ENCODE measurements at places on chromosomes 6 and 20.

GRCh38 chr6:88047510-88048150, at the start of gene SPACA1:
TSS of gene SPACA1 (plus strand) at chr6:88047841. CDS start at chr6:88047906, 65 bp downstream.
- DNase-seq, result no peak

GRCh38 chr6:86203044-86203443, 560.4 kb upstream of the SYNCRIP start:
- DNase-seq, result no peak

DNA sequence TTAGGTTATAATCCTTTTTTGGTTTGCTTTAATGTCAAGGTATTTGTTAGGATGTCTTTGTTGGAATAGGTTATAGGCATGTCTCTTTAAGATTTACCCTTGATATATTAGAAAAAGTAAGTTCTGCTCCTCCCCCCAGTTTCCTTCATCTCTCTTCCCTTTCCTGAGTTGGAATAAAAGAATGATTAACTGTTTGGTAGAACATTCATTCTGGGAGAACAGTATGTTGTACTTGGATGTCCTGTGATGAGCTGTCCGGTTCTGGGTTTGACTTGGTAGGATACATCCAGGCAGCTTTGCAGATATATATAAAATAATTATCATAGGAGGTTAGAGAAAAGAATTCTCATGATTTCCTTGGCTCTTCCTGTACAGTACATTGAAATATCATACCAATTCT, 199.6 kb upstream of the RREB1 start:
- DNase-seq, result no peak

- DNase-seq, result no peak
These were observed 77.1 kb downstream of the SHLD1 start for GRCh38 chr20:5827098-5827853.

DNA sequence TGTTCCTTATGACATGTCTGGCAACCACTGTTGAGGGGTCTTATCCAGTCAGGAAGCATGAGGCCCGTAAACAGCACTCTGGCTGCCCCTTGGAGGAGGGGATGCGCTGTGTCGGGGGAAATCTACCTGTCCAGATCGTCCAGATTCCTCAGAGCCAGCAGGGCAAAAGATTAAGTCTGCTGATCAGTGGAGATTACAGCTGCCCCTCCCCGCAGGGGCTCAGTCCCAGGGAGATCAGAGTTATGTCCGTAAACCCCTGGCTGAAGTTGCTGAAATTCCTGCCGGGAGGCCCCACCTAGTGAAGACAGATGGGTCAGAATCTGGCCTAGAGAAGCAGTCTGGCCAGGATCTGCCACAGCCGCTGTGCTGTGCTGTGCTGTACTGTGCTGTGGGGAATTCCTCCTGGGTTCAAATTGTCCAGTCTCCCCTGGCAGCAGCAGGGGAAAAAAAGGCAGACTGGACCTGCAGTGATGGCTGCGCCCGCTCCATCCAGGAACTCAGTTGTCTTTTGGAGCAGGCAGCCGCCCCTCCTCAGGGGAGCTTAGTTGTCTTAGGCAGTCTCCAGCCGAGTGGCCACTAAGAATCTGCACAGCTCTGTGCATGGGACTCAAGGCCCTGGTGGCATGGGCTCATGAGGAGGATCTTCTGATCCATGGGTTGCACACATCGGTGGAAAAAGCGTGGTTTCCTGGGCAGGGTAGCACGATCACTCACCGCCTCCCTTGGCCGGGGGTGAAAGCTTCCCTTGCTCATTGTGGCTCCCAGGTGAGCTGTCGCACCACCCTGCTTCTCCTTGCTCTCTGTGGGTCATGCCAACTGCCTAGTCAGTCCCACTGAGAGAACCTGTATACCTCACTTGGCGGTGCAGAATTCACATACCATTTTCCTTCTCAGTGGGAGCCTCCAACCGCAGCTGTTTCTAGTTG, 1368.8 kb upstream of the ADGRB3 start:
- DNase-seq, result no peak

- no peak for DNase-seq
These were observed 38.0 kb downstream of the CST8 start for GRCh38 chr20:23528867-23529431.

- DNase-seq, result no peak
These were observed 78.7 kb upstream of the AFDN start for GRCh38 chr6:167748046-167748445.

DNA sequence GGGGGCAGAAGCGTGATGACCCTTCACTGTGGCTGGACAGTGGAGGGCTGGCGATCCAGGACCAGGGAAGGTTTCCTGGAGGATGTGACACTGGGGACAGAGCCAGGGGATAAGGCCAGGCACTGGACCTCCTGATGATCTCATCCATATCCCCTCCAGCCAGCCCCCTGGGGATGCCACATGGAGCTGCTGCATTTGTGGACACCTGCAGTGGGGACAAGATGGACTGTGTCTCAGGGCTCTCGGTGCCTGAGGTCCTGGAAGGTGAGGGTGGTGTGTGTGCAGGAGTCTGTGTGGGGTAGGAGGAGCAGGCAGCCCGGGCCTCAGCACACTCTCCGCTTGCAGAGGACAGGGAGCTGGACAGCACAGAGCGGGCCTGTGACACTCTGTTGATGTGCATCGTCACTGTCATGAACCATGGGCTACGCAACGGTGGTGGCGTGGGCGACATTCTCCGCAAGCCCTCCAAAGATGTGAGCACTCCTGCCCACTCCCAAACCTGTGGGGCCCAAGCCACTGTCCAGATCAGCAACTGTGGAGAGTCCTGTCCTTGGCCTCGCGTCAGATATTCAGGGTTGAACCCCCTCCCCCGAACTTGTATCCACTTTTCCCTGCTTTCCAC, 19.9 kb downstream of the UQCC2 start:
- DNase-seq, result no peak

DNA sequence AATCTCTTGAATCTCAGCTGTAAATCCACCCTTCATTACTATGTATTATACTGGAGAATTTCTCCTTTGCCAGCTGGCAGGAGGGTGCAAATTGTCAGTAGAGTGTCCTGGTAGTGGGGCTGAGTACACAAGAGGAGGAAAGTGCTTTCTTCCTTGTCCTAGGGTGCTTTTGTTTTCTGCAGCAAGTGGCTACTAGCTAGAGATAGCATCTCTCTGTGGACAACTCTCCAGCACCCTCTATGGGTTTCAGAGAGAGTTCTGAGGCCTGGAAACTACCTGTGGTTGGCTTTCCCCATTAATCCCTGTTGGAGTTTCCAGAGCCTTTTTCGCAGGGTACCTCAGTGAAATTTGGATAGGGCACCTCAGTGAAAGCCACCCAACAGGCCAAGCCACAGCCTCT, 422.5 kb upstream of the RGS17 start:
- DNase-seq, result peak; percentile 90

- DNase-seq, result no peak
These were observed 9.0 kb downstream of the LRP11 start for GRCh38 chr6:149855040-149855654.

DNA sequence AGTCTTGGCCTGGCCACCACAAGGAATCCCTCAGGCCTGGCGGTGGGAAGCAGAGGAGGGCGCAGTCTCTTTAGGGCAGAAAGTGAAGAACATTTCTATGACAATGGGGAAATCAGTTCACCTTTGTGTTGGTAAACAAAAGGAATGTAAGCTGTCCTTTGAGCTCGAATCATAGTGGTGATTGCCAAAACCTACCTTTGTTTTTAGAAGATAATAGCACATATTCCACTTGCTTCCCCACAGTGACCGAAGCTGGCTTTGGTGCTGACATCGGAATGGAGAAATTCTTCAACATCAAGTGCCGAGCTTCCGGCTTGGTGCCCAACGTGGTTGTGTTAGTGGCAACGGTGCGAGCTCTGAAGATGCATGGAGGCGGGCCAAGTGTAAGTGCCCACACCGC, 144.1 kb downstream of the MTHFD1L start:
- DNase-seq, result no peak

DNA sequence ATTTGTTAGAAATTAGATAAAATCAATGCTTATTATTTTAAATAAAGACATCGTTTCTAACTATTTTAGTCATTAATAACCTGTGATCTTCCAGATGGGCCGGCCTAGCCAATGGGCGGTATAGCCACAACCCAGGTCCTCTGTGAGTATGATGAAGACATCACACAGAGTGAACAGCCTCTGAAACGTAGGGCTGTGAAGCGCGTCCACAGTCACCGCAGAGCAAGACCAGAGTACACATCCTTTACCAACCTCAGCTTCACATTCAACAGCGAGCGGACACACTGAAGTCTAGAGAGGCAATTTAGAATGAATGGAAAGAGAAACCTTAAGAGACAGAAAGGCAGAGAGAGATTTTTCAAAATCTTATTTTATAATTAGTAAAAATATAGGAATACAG, 125.0 kb upstream of the RPS6KA2 start:
- no peak for DNase-seq

- peak; percentile 44 for DNase-seq
These were observed 46.1 kb downstream of the RAB44 start for GRCh38 chr6:36743538-36744303.

- DNase-seq, result no peak
These were observed 227.4 kb downstream of the TMEM200A start for GRCh38 chr6:130593200-130593599.

- peak; percentile 91 for DNase-seq
These were observed 89.7 kb downstream of the TCP11 start for GRCh38 chr6:35051396-35051795.

DNA sequence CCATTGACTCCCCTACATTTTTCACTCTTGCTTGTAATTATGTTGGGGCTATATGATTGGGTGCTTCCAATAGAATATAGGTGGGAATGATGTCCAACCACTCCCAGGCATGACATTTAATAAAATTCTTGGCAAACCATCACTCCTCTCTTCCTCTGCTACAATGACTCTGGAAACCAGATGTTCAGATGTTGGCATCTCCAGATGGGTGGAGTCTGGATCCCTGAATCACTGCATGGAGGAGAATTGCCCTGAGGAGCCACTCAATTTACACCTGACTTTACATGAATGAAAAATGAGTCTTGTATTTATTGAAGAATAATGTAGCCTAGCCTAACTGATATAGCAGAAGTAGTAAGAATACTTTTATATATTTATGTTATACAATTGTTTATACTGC, 306.7 kb upstream of the SUPT3H start:
- no peak for DNase-seq

- DNase-seq, result no peak
These were observed 25.7 kb upstream of the AAR2 start for GRCh38 chr20:36210436-36211021.

- DNase-seq, result no peak
These were observed 79.9 kb downstream of the CEBPB start for GRCh38 chr20:50270569-50270968.

- DNase-seq, result no peak
These were observed 144.3 kb upstream of the MLN start for GRCh38 chr6:33947916-33948594.

DNA sequence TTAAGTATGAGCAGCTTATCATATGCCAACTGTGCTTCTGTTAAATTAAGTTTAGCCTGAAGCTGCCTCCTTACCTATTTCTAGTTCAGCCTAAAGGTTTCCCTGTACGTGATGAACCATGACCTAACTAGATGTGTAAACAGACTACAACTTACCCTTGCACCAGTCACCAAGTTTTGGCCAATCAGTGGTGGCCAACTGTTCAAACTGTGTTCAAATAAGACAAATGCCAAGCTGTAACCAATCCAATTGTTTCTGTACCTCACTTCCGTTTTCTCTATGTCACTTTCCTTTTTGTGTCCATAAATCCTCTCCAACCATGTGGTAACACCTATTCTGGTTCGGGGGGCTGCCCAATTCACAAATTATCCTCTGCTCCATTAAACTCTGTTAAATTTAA, 6.0 kb upstream of the SLC2A10 start:
- peak; percentile 1 for DNase-seq

GRCh38 chr20:5863040-5863833, 87.1 kb downstream of the TRMT6 start:
- DNase-seq, result peak; percentile 53

DNA sequence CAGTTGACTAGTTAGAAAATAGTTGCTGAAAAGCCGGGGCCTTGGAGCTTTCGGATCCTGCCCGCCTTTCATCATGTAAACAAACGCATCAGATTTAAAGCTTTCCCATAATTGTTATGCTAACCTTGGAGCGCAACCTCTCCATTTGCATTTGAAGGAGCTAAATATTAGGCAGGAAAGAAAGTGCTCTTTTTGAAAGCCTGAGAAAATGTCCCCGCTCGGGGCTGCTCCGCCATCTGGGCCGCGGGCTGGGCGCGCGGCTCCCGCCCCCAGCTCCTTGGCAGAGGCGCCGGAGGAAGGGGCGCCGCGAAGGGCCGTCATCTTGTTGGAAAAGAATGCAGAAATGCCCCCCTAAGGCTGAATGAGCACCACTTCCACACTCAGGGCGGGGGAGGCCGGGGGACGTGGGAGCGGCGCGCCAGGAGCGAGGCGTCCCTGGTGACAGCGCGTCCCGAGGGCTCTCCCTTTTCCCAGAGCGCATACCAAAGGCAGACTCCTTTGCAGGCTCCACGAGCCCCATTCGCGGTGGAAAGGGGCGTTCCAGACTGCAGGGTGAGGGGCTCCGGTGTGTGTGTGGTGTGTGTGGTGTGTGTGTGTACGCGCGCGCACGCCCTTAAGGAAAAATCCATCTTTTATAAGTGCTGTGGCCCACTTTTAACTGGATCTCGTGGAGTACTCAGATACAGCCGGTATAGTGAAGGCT, 145.6 kb upstream of the ID4 start:
- no peak for DNase-seq

DNA sequence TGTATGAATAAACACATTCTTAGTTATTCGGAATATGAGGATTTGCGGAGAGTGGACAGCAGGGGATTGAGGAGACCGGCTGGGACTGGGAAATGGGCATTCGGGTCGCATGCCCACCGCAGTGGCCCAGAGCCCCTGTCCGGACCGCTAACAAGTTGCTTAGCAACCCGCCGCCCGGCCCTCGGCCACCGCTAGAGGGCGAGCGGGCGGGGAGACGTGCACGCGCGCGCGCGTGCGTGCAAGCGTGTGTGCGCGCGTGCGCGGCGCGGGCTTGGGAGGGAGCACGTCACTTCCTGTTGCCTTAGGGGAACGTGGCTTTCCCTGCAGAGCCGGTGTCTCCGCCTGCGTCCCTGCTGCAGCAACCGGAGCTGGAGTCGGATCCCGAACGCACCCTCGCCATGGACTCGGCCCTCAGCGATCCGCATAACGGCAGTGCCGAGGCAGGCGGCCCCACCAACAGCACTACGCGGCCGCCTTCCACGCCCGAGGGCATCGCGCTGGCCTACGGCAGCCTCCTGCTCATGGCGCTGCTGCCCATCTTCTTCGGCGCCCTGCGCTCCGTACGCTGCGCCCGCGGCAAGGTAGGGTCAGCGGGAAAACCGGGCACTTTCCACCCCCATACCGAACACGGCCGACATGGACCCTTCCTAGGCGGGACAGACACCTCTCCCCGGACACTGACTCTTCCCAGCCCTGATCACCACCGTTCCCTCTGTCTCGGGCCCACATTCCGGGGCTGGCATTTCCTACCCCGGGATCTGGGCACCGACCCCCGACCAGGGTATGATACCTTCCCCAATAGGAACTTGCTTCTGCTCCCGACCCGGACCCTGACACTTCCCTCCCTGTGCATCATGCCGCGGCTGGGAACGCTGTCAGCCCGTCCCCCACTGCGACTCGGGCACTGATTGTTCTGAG, at the start of gene HM13:
Gene HM13, plus strand, starts transcription at position 289 of the 918 bp plus-strand sequence. Its CDS starts 110 bp downstream, at position 399.
- DNase-seq, result peak; percentile 99

Measured in NCI-H69 (cell line).